ENCODE measurements at places on chromosomes 5 and 9.

DNA sequence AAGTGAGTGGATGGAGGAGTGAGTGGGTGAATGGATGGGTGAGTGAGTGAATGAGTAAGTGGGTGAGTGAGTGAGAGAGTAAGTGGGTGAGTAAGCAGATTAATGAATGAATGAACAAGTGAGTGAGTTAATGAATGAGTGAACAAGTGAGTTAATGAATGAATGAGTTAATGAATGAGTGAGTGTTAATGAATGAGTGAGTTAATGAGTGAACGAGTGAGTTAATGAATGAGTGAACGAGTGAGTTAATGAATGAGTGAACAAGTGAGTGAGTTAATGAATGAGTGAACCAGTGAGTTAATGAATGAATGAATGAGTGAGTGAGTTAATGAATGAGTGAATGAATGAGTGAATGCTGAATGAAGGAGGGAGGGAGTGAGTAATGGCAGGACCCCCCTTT, 26.4 kb downstream of the NKD2 start:
- no peak for DNase-seq

GRCh38 chr5:36670548-36670947, 64.1 kb downstream of the SLC1A3 start:
- no peak for DNase-seq

- no peak for DNase-seq
Measured at GRCh38 chr5:111756581-111757354, at the start of gene NREP. Gene NREP (minus strand): TSS chr5:111757194. CDS start chr5:111755772, 1,422 bp downstream.

DNA sequence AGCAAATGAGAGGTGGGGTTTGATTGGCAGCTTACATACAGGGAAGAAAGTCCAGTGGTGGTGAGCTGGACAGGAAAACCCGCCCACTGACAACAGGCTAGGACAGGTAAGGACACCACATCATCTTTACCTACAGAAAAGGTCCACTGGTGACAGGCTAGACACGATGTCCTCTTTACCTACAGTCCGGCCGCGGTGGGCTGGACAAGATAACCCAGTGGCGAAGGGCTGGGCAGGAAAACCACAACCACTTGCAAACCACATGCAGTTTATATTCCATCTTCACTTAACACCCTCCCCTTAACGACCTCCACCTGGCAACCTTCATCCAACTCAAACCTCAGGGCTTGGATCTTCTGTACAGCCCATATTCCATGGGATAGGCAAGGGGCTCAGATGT, 5.0 kb upstream of the NIPAL4 start:
- no peak for DNase-seq

GRCh38 chr5:134584662-134585061, 48.0 kb downstream of the SAR1B start:
- no peak for DNase-seq

DNA sequence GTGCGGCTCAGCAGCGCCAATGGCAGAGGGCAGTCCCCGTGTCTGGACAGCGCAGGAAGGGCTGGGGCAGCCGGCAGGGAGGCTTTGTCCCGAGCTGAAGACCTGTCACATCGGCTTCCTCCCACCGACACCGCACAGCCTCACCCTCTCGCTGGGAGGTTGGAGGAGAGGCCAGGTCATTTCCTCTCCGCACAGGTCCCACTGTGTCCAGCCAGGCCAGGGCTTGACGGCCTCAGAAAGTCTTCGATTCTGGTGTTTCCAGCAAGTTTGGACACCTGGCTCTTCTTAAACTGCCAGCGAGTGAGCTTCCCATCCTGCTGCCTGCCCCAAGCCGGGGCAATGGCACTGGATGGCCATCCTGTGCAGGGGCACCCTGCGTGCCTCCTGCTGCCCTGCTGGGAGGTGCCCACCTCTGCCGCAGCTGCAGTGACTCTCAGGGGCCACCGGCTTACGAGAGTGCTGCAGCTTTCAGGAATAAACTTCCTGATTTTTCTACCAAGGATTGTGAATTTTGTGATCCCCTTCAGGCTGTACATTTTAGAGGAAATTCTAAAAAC, 33.9 kb downstream of the AHRR start:
- no peak for DNase-seq

GRCh38 chr5:43215073-43215631, 23.1 kb downstream of the NIM1K start:
- no peak for DNase-seq

GRCh38 chr5:167658889-167659288, 632.6 kb upstream of the WWC1 start:
- DNase-seq, result no peak

GRCh38 chr9:109597496-109597895, 99.4 kb upstream of the PTPN3 start:
- DNase-seq, result no peak

DNA sequence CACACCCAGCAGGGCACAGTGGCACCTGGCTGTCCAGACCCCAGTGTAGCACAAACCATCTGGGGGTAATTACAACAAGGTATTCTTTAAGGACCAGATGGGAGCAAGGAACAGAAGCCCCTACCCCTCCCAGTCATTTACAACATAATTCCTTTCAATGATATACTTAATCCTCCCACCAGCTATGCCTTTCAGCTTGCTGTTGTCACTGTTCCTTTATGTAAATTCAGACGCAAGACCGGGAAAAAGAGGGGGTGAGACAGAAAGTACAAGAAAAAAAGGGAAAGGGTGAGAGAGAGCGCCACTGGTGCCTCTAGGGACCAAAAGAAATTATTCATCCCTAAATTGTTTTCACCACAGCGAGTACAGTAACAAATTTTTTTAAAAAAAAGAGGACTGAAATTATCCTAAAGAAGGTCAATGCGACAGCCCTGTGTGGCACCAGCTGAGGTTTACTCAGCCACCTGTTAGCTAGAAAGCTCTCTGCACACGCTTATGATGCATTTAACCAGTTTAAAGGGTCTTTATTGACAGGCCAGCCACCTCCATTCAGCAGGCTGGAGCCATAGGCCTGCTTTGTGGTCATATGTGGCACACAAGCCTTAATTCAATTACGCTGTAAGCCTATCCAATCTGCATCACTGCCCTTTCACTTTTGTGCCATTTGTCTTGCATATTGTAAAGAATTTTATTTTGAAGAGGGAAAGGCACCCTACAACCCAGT, 210.2 kb upstream of the ISL1 start:
- DNase-seq, result no peak

GRCh38 chr9:86500667-86501435, 146.6 kb upstream of the TUT7 start:
- DNase-seq, result no peak

- no peak for DNase-seq
Measured at GRCh38 chr5:159414021-159414420, 83.7 kb upstream of the IL12B start.

DNA sequence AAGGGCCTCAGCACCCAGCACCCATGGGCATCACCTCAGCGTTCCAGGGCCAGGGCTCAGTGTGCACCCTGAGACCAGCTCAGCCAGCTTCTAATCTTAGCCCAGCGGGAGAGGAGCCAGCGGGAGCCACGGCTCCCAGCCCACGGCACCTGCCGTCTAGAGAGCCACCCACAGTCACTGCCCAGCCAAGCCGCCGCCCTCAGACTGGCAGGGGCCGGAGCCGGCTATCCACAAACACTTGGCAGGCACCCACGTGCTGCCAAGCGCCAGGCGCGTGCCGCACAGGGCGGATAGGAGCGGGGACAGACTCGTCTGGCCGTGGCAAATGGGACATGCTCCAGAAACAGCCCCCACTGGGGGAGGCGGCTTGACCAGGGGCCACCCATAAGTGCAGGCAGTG, 18.6 kb downstream of the BRD3 start:
- DNase-seq, result no peak

- DNase-seq, result no peak
Measured at GRCh38 chr5:176360894-176361436, 599 bp downstream of the KIAA1191 start.

DNA sequence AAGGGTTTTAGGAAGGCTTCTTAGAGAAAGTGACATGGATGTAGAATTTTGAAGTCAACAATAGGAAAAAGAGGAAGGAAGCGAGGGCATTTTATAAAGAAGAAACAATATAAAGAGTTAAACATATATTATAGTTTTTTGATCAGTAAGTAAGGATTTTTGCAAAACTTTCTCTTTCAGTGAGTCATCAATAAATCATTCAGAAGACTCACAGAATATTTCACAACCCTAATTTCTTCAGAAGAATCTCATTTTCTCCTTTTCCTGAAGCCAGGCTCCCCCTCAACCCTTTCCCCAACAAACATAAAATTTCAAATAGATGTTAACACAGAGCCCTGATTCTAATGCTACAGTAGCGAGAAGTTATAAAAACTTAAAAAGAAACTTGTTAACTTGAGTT, 4.3 kb upstream of the COX7C start:
- no peak for DNase-seq

- DNase-seq, result no peak
Measured at GRCh38 chr5:91266184-91266705, 116.9 kb downstream of the ARRDC3 start.

- DNase-seq, result no peak
Measured at GRCh38 chr5:27172693-27173092, 134.3 kb upstream of the CDH9 start.

GRCh38 chr5:78253201-78253600, 41.3 kb downstream of the AP3B1 start:
- DNase-seq, result no peak

GRCh38 chr5:145463634-145464033, 371.5 kb downstream of the PRELID2 start:
- DNase-seq, result no peak

DNA sequence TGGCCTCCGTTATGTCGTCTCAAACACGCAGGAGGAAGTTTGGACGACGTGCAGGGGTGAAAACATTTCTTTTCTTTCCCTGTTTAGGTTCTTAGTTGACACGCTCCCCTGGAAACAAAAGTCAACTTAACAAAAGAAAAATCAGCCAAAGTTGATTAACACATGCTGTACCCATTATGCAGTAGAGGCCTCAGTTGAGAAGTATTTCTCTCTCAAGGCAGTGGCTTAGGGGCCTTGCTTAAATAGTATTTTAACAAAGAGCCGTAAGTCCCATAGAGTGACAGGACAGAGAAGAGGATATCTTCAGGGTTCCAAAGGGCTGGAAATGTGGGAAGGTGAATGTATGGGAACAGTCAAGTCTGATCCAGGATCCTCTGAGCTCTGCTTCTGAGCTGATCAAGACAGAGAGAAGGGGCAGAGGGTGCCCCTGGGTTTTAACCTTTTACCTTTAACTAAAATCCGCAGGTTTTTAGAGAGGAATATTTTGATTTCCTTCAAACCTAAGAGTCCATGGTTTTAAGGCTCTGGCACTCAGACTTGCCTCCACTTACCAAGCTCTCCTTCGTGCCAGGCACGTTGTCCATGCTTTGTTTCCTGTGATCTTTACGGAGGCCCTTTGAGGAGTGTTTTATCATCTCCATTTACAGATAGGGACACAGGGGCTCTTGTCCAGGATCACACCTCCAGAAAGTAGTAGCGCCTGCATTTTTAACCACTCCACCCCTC, 629 bp upstream of the CD74 start:
- no peak for DNase-seq

DNA sequence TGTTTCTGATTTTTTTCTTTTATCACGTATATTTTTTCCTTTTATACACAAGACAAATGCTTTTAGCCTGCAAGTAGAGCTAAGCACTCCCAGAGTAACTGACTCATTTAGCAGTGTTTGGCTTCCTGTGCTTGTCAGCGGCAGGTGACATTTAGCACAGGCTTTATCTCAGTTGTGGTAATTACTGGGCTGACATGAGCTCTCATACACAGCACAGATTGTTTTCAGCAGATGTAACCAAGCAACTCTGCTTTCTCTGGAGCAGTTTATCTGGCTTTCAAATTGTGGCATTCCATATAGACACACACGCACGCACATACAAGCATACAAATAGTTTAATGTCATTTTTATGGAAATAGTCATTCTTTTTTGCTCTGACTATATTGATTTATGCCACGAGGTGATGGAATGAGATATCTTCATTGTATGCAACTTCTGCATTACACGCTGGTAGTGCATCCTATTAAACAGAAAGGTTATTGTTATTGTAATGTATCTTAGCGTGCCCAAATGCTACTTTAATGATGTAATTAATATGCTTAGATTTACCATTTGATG, 379.0 kb upstream of the GRAMD2B start:
- no peak for DNase-seq

DNA sequence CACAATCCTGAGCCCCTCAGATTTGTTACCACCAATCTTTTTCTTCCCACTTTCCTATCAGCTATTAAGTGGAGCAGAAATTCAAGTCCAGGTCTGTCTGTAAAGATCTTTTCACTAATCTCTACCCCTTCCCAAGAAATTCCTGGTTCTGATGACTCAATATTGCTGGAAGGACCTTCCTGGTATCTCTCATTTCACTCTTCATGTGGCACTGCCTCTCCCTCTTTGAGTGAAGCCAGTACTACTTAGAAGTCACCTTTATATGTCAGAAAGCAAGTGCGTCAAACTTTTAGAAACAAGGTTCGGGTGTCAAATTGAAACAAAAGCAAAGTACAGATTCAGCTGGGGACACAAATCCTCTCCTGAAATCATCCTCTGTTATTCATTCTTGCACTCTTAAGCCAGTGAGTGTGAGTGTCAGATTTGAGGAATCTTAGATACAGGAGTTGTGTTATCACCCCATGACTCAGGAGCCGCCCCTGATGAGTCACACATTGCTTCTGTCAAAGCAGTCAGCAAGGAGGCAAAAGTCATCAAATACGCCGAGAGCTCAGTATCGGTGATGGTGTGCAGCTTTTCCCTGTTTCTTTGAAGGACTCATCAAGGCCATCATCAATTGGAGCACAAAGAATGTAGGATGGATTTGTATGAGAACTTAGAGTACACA, 313.0 kb downstream of the CETN3 start:
- no peak for DNase-seq

DNA sequence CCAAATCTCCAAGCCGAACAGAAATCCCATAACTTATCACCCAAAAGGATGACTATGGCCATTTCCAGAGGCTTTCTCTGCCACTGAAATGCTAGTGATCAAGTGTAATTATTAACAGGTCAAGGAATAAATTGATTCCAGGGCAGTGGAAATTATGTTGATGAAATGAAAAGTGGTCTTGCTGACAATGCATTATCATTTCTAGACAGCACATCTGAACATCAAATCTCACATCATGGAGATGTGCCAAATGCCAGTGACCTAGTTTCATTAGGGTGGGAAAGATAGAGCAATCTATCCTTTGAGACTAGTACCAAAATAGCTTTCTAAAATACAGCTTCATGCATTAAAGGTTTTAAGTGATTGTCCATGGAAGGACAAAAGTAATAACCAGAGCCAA, 86.1 kb downstream of the AUH start:
- DNase-seq, result no peak

- DNase-seq, result no peak
Measured at GRCh38 chr9:116276651-116277121, 123.1 kb downstream of the PAPPA start.

DNA sequence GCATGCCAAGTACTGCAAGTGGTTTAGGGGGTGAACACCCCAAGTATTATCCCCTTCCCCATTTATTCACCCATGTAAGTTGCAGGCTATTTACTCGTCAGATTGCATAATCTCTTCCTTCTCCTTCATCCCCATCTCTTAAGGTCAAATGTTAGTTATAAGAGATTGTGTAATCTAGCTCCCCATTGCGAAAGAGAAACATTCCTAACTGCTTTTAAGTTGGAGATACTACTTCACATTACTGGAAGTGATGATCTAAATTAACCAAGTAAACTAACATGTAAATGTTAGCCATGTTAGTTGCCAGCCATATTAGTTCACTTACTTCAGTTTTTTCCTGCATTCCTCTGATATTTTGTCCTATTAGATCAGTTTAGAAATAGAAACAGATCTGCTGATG, 262.3 kb downstream of the TAF11L14 start:
- DNase-seq, result no peak

Data from natural killer cell (primary cell).